D721Med (cell line): ENCODE measurements at places on chromosomes 6 and 20.

- DNase-seq = no peak
Observed at GRCh38 chr6:40232698-40233097, 298.4 kb upstream of the MOCS1 start.

GRCh38 chr6:137832110-137832509 lies 34.9 kb upstream of the TNFAIP3 start:
- DNase-seq = no peak

DNA sequence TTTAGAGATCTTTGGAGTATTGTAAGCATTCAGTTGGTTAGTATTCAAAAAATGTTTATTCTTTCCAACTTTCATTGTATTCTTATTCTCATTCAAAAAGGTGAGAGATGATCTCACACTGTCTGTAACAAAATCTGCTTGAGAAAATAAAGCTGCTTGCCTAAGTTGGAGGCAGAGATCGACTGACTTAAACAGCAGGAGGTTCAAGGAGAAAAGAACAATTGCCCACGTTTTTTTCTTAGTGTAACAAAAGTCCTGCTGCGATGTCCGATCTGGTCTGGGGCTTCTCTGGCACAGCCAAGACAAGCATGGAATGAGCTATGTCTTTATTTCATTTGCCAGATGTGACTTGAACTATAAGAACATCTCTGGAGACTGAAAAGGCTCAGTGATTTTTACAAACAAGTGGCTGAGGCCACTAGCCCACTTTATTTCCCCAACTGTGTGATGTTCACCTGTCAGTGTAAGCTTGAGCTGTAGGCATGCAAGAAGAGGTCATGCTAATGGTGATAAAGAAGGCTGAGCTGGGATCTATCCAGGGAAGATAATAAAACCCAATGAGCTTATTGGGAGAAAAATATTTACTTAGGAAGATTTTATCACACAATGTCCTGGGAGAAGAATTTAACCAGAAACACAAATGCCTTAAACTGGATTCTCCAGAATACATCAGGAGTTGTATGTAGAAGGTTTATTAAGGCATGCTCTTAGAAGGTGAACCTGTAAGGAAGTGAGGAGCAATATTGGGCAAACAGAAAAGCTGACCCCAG lies 580.1 kb upstream of the BTBD3 start:
- no peak for DNase-seq

GRCh38 chr20:41004531-41005360 lies 23.9 kb upstream of the TOP1 start:
- DNase-seq = no peak

DNA sequence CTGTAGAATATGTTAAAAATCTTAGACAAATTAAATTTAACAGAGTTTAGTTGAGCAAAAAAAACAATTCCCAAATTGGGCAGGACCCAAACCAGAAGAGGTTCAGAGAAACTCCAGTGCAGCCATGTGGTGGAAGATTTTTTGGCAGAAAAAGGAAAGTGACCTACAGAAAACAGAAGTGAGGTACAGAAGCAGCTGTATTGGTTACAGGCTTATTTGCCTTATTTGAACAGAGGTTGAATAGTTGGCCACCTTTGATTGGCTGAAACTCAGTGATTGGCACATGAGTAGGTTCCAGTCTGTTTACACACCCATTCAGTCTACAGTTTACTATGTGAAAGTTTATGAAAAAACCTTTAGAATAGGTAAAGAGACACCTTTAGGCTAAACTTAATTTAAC lies 110.9 kb upstream of the LAMP5 start:
- DNase-seq = no peak

GRCh38 chr20:10330071-10330470 lies 104.0 kb downstream of the MKKS start:
- no peak for DNase-seq

DNA sequence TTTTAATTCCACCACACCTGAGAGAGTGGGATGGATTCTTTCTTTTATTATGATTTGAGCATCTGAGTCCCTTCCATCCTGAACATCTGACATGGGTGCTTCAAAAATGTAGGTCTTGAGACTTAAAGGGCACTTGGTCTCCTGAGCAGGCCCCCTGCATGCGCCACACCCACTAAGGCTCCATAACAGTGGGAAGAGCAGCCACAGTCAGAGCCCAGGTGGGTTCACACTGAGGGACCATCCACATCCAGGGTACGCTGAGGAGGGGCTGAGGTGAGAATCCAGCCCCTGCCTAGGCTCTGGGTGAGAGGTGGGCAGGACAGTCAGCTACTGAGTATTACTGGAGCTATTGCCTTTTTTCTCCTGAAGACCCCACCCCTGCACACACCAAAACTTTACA lies 42.7 kb downstream of the HLA-A start:
- DNase-seq = no peak

DNA sequence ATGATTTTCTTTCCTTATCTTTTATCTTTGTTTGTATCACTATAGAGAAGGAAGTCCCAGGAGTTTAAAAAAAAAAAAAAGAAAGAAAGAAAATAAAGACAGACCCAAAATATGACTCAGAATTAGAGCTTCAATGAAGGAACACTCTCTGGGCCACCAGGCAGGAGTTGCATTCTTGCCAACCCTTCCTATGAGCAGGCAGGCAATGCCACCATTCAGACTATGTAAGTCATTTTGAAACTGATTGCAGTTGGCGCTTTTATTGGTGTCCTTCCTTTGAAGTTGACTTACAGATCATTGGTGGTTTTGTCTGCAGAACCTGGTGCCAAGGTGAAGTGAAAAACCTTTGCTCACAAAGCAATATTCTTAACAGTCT lies 50.3 kb downstream of the MYB start:
- DNase-seq = no peak

DNA sequence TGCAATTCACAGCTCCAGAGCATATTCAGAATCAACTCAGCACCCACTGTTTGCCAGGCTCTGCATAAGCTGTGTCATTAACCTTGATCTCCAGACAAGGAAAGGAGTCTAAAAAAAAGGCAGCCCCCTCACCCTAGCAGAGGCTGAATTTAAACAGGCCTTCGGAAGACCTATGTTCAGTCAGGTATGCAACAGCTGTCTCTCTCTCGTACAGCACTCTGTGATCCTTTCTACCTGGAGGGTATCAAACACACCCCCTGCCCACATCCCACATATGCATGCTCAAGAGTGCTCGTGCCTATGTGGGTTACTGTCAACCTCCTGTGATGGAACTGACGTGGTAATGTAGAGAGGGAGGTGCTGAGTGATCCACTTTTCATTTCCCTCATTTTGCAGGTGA lies 8.5 kb downstream of the PLAGL2 start:
- DNase-seq = no peak

DNA sequence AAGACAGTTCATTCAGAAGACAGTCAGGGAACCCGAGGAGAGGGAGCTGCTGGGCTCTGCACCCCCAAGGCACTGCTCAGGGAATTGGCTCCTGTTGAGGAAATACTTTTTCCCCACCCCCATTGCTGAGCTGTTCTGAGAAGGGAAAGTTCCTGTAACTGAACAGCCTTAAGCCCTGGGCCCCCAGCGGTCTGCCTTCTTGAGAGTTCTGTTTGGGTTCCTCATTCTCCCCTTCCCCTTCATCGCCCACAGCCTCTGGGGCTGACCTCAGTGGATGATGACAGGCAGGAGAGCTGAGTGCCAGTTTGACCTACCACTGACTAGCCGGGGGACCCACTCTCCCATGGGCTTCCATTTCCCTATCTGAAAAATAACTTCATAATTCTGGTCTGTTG lies 10.7 kb downstream of the HCK start:
- DNase-seq = no peak

- DNase-seq = no peak
Observed at GRCh38 chr6:14089224-14089623, 28.3 kb upstream of the CD83 start.

DNA sequence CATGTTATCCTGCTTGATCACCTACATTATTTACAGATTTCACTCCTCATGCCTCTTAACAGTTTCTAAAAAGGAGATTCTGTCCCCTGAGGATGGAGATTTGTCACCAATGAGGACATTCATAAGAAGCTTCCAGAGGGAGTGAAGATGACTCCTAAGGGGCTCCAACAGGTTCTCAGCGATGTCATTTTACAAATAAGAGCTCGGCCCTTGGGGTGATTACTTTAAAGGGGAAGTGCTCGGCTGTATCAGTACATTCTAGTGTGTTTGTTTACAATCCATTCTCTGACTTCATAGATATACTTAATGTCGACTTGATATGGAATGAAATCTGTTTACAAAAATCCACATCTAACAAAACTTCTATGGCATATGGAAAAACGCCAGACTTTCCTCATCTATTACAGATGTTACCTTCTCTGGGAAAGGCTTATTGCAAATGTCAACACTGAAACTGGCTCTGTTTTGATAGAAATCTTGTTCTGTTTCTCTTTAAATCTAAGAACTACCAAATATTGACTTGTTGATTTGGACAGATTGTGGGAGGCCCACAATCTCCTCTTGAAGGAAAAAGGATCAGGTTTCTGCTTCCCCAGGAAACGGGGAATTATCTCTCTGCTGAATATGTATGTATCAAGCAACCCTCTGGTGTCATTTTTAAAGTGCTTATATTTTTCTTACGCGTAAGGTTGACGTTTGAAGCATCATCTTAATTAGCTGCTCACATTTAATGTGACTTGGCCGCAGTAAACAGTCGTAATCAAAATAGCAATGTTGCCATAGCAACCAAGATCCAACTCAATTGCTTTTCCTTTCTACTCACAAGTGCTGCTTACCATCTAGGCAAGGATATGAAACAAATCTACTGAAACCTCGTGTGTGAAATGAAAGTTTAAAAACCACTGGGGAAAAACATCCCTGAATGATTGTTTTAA lies 95.7 kb downstream of the SHLD1 start:
- no peak for DNase-seq

GRCh38 chr6:139519571-139520031 lies 145.2 kb upstream of the CITED2 start:
- DNase-seq = no peak

DNA sequence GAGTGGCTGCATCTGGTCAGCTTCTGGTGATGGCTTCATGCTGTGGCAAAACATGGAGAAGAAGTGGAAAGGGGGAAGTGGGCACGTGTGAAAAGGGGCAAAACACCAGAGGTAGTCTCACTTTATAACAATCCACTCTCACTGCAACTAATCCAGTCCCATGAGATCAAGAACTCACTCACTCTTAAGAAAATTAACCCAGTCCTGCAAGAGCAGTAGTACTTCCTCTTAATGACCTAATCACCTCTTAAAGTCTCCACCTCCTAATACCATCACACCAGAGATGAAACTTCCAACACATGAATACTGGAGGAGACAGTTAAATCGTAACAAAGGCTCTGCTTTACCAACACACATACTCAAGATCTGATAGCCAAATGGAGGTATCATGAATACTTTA lies 152.6 kb downstream of the THEMIS start:
- no peak for DNase-seq

- no peak for DNase-seq
Observed at GRCh38 chr6:9504191-9504590, 910.7 kb downstream of the TFAP2A start.

- DNase-seq = no peak
Observed at GRCh38 chr6:86706449-86706848, 230.9 kb upstream of the HTR1E start.

- no peak for DNase-seq
Observed at GRCh38 chr6:143160439-143161220, 99.9 kb downstream of the AIG1 start.

GRCh38 chr20:63968136-63968927 lies 1.4 kb downstream of the ZNF512B start:
- DNase-seq = no peak

GRCh38 chr20:50328996-50329898 lies 138.6 kb downstream of the CEBPB start:
- no peak for DNase-seq

GRCh38 chr6:31712296-31712695 lies 2.9 kb upstream of the LY6G6D start:
- no peak for DNase-seq

DNA sequence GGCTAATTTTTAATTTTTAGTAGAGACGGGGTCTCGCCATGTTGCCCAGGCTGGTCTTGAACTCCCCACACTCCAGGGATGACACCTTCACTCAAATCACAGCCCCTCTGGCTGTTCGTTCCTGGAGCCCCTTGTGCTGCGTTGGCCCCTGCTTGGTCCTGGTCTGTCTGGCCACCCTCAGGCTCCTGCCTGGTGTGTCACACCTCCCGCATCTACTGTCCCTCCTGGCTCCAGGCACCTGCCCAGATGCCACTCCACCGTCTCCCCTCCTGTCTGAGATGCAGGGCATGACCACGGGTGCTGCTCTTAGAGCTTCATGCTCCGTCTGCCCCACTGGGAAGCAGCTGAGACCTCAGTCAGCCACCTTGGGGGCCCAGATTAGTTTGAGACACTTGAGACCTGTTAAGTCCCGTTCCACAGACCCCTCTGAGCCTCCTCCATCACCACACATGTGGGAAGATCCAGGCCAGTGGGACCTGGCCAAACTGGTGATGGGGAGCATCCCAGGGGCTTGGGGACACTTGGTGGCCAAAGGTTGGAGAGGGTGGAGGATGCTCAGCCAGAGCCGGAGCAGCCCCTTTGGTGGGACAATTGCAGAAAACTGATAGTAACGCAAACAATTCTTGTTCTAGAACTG lies 21.9 kb upstream of the NPBWR2 start:
- no peak for DNase-seq

DNA sequence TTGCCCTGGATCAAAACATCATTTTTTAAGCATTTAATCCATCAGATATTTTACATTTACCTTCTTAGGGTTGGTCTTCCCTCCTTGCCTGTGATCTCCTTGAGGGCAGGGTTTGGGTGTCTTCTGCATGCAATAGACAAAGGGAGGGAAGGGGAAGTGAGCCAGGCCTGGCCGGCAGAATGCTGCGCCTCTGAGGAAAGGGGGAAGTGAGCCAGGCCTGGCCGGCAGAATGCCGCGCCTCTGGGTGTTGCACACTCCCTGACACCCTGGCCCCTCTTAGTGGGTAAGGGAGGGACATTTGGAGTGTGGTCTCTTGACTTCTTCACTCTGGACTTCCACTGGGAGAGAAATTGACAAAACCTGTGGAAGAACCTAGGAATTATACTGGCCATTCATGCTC lies 12.4 kb downstream of the PSMF1 start:
- DNase-seq = no peak

- no peak for DNase-seq
Observed at GRCh38 chr6:66184091-66184490, 477.1 kb upstream of the EYS start.

GRCh38 chr6:98838032-98838431 lies 3.7 kb downstream of the POU3F2 start:
- DNase-seq = no peak

DNA sequence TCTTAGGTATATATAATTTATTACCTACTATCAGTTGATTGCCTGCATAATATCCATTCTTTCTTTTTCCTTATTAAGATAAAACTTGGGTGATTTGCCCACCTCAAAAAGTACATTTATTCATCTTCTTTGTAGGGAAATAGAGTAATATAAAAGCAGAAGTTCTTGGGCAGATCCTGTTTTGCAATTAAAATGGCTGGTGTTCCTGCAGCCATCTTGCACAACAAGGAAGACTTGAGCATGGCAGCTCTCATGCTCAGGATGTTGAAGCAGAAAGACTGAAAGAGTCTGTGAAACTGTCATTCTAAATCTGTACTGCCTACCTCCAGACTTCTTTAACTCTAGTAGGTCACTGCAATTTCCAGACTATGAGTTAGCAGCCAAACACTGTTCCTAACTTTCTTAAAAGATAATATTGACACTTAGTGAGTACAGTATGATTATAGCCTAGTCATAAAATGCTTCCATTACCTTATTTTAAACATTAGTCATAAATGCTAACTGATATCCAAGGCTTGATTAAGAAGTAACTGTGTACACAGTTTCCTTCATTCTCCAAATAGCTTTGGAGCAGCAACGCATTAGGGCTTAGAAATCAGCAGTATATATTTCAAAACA lies 24.6 kb upstream of the HTR1B start:
- no peak for DNase-seq

- no peak for DNase-seq
Observed at GRCh38 chr20:36950414-36951197, 902 bp downstream of the SAMHD1 start.
